ENCODE measurements at places on chromosomes 13 and 19. TPM values are rescaled to one million over a fixed set of nuclear protein-coding genes. Genes with fewer than 3 reads are reported as not detected.

Gene SACS
- total RNA-seq = 6.4 TPM

- peaks cover 7% of the 10 kb centered on the region for H3K4me1 ChIP-seq
- DNase-seq = no peak
- no peak overlapping the region for H3K4me3 ChIP-seq
- no peaks in the 10 kb centered on the region for H3K27me3 ChIP-seq
- no peaks in the 10 kb centered on the region for H3K36me3 ChIP-seq
Measured at GRCh38 chr19:9076901-9077300, 10.0 kb upstream of the OR1M1 start.

DNA sequence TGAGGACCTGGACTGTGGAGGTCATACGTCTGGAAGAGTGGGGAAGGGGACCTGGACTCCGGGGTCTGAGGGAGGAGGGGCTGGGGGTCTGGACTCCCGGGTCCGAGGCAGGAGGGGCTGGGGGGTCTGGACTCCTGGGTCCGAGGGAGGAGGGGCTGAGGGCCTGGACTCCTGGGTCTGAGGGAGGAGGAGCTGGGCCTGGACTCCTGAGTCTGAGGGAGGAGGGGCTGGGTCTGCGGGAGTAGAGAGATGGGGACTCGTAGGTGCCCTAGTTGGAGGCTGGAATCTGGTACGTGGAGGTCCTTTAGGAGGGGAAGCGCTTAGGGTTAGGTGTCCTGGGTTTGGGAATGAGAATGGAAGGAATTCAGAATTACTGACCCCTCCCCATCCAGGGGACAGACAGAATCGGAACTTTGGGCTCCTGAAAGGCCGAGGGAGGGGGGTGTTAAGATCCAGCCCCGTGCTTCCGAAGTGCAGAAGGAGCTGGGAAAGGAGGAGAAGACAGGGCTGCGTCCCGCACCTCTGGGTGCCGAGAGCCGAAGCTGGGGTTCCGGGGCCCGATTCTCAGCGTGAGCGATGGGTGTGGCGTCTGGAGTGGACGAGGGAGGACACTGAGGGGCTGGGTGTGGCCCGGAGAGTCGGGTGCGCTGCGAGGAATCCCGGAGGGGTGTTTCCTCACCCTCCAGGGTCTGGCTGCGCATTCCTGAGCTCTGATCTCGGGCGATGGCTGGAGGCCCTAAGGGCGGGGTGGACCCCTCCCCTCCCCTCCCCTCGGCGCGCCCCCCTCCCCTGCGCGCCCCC lies 608 bp downstream of the MYADM start:
- H3K27ac ChIP-seq = peak overlapping the region; percentile 94
- H3K27me3 ChIP-seq = no peaks in the 10 kb centered on the region
- peaks cover 26% of the 10 kb centered on the region for H3K36me3 ChIP-seq
- H3K4me1 ChIP-seq = peaks cover 55% of the 10 kb centered on the region
- H3K4me3 ChIP-seq = peak overlapping the region; percentile 68

Gene IL4I1
- total RNA-seq = 0.45 TPM

Gene CADM4
- 4.9 TPM for total RNA-seq

Gene TLE2
- 13.8 TPM for total RNA-seq

Gene ZNF816
- total RNA-seq = 41.4 TPM

- H3K4me1 ChIP-seq = no peaks in the 10 kb centered on the region
- H3K36me3 ChIP-seq = peaks cover 7% of the 10 kb centered on the region
- no peaks in the 10 kb centered on the region for H3K27me3 ChIP-seq
Measured at GRCh38 chr13:48477191-48477855, 55.6 kb downstream of the RCBTB2 start.

Gene KLK4
- total RNA-seq = not detected

Gene PCP2
- not detected for total RNA-seq

- peaks cover 19% of the 10 kb centered on the region for H3K4me1 ChIP-seq
- H3K4me3 ChIP-seq = no peak overlapping the region
- peaks cover 21% of the 10 kb centered on the region for H3K27me3 ChIP-seq
- peak overlapping the region; percentile 39 for H3K27ac ChIP-seq
Measured at GRCh38 chr19:41944336-41944735, 14.8 kb downstream of the RABAC1 start.

DNA sequence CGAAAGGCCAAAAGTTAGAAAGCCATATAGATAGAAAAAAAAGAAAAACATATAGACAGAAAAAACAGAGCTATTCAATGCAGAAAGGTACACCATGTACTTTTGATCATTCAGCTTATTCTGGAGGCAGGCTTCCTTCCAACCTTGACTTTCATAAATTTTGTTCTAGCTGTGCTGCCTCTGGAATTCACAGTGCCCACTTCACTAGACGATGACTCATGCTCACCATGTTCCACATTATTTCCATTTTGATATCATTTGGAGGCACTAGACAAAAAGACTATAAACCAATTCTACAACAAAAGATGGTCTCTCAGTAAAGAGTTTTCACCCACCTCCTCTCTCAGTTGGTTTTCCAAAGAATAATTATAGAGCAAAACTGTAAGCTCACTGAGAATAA lies 229.0 kb upstream of the IPO5 start:
- no peaks in the 10 kb centered on the region for H3K4me1 ChIP-seq
- H3K4me3 ChIP-seq = no peak overlapping the region
- no peak overlapping the region for H3K27ac ChIP-seq
- H3K36me3 ChIP-seq = no peaks in the 10 kb centered on the region
- DNase-seq = no peak

DNA sequence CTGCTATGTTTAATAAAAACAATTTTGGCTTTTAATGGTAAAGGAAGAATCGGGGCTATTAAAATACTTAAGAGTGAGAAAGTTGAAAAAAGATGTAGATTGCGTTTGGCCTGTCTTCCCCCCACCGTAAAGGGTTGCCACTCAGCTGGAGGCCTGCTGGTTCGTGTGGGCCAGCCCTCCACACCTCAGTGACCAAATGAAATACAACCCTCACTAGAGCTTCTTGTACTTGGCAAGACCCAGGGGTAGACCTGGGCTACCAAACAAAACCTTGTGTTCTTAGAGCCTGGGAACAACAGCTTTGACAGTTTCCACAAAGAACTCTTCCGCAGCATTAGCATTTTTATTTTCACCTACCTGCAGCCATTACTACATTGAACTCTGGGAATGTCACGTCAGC lies 152.8 kb upstream of the PABPC3 start:
- no peak overlapping the region for H3K4me3 ChIP-seq
- no peaks in the 10 kb centered on the region for H3K4me1 ChIP-seq
- H3K27ac ChIP-seq = no peak overlapping the region
- DNase-seq = no peak
- no peaks in the 10 kb centered on the region for H3K27me3 ChIP-seq

- H3K27ac ChIP-seq = no peak overlapping the region
- no peaks in the 10 kb centered on the region for H3K36me3 ChIP-seq
- H3K4me3 ChIP-seq = no peak overlapping the region
- no peaks in the 10 kb centered on the region for H3K4me1 ChIP-seq
- no peak for DNase-seq
- no peaks in the 10 kb centered on the region for H3K27me3 ChIP-seq
Measured at GRCh38 chr13:60032851-60033250, 130.9 kb downstream of the DIAPH3 start.

- peak overlapping the region; percentile 73 for H3K27ac ChIP-seq
- H3K4me1 ChIP-seq = peaks cover 13% of the 10 kb centered on the region
- H3K36me3 ChIP-seq = peaks cover 11% of the 10 kb centered on the region
- DNase-seq = peak; percentile 85
Measured at GRCh38 chr19:511101-511851, 4.0 kb downstream of the TPGS1 start.

- H3K36me3 ChIP-seq = peaks cover 26% of the 10 kb centered on the region
- DNase-seq = no peak
Measured at GRCh38 chr19:39986643-39987042, 10.2 kb upstream of the ZNF546 start.

DNA sequence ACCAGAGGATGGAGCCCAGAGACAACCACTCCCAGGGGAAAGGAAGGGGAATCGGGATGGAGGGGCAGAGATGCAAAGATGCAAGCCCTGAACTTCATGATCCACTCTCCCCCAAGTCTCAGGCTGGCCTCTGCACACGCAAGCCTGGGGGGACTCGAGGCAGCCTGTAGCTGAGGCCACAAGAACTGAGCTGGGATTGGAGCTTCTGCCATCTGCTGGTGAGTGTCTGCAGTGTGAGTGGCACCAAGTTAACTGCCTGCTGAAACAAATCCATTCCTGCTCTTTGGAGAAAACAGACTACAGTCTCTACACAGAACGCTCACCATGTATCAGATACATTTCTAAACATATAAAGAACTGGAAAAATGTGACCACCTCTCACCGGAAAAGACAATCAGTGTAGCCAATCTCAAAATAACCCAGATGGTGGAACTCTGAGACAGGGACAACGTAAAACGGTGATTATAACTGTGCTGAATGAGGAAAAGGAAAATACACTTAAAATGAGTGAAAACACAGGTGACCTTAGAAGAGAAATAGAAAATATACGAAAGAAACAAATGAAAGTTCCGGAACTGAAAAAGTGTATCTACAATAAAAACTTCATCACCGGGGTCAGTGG lies 62.1 kb downstream of the KLF2 start:
- no peak overlapping the region for H3K4me3 ChIP-seq

Gene ELSPBP1
- not detected for total RNA-seq

Gene ZNF429
- total RNA-seq = 11.6 TPM

Gene PDE4C
- total RNA-seq = 11.4 TPM

Gene C1QTNF9B
- total RNA-seq = not detected

Gene C13orf42
- not detected for total RNA-seq

Gene KCNN4
- 3.1 TPM for total RNA-seq

GRCh38 chr13:41137241-41137640 lies 4.6 kb upstream of the KBTBD6 start:
- H3K27me3 ChIP-seq = no peaks in the 10 kb centered on the region
- H3K36me3 ChIP-seq = no peaks in the 10 kb centered on the region
- no peak for DNase-seq
- H3K4me3 ChIP-seq = no peak overlapping the region
- H3K27ac ChIP-seq = no peak overlapping the region

Gene TRAPPC5
- 4.5 TPM for total RNA-seq

DNA sequence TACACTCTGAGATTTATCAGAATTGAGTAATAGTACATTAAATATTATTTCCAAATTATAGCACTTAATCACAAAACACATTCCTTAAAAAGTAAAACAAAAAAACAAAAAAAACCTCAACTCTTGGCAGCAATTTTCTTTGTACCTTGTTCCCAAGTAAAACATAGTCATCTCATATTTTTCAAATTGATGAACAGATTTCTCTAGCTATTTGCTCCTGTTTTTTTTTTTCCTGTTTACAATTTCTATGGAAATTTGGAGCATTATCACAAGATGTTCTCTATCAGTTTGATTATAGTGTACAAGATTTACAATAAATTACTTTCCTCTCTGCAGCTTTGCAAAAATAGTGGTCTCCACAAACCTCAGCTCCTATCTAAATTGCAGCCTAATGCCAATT lies 25.0 kb downstream of the RFC3 start:
- no peak for DNase-seq
- peaks cover 8% of the 10 kb centered on the region for H3K36me3 ChIP-seq
- no peak overlapping the region for H3K27ac ChIP-seq
- no peak overlapping the region for H3K4me3 ChIP-seq
- H3K27me3 ChIP-seq = no peaks in the 10 kb centered on the region

GRCh38 chr19:38287604-38288003 lies 16.4 kb upstream of the C19orf33 start:
- H3K36me3 ChIP-seq = peaks cover 76% of the 10 kb centered on the region
- H3K27ac ChIP-seq = no peak overlapping the region
- peaks cover 58% of the 10 kb centered on the region for H3K4me1 ChIP-seq

GRCh38 chr13:32381539-32381938 lies 46.4 kb downstream of the N4BP2L1 start:
- no peak overlapping the region for H3K4me3 ChIP-seq
- DNase-seq = no peak
- H3K4me1 ChIP-seq = no peaks in the 10 kb centered on the region
- no peaks in the 10 kb centered on the region for H3K27me3 ChIP-seq

Gene AP2A1
- 38.4 TPM for total RNA-seq

Gene C1QTNF9
- total RNA-seq = not detected

GRCh38 chr13:81779876-81780275 lies 1439.0 kb upstream of the SPRY2 start:
- H3K36me3 ChIP-seq = no peaks in the 10 kb centered on the region
- no peak overlapping the region for H3K27ac ChIP-seq
- peaks cover 3% of the 10 kb centered on the region for H3K4me1 ChIP-seq

DNA sequence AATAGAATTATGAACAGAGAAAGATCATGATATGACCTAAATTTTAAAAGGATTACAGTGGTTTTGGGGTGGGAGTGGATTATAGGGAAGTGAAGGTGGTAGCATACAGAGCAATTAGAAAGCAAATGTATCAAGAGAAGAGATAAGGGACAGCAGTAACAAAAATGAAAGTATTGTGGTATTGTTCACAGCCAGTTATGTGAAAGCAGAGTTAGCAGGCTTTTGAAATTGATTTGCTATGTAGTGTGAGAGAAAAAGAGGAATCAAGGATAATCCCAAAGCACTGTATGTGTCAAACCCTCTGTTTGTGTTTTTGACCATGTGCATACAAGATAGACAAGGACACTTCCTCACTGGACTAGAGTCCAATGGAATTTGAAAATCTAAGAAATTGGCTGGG lies 1721.4 kb downstream of the PCDH9 start:
- DNase-seq = no peak
- no peaks in the 10 kb centered on the region for H3K4me1 ChIP-seq
- H3K4me3 ChIP-seq = no peak overlapping the region

- no peak overlapping the region for H3K27ac ChIP-seq
- no peaks in the 10 kb centered on the region for H3K27me3 ChIP-seq
- H3K36me3 ChIP-seq = no peaks in the 10 kb centered on the region
- H3K4me3 ChIP-seq = no peak overlapping the region
- no peak for DNase-seq
- peaks cover 15% of the 10 kb centered on the region for H3K4me1 ChIP-seq
Measured at GRCh38 chr13:28655561-28655960, 3.4 kb upstream of the POMP start.

DNA sequence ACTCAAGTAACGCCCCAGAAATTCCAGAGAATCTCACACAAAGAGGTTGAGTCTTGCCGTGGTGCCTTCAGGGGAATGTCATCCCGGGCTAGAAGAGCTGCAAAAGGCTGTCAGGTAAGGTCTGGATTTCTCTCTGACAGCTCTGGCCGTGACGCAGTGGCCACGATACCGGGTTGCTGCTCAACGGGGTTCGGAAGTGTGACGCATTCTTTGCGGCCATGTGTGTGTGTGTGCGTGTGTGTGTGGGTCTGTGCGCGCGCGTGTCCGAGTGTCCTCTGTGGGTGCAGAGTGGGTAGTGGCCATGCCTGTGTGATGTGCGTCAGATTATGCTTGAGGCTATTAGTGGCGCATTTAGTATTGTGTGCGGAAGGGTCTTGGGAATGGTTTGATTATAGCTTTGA lies 306 bp downstream of the ZNF540 start:
- peak; percentile 62 for DNase-seq
- H3K27me3 ChIP-seq = no peaks in the 10 kb centered on the region
- H3K4me3 ChIP-seq = peak overlapping the region; percentile 79

DNA sequence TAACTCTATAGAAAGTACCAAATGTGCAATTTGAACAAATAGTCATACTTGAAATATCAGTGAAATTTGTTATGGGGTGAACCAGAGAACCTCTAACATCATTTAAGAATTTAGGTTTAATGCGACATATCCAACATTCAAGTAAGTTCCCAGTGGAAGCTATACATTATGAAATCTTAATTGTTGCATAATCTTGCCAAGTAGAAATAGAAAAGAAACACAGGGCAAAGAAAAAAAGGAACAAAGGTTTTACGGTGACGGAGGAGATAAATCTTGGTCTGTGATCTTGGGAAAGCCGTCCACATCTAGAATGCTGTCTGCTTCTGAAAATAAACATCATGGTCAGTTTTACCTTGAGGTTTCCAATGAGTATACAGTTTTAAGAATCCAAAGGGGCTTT lies 445.7 kb downstream of the RFC3 start:
- no peaks in the 10 kb centered on the region for H3K4me1 ChIP-seq
- no peaks in the 10 kb centered on the region for H3K27me3 ChIP-seq
- no peak overlapping the region for H3K27ac ChIP-seq
- DNase-seq = no peak
- H3K4me3 ChIP-seq = no peak overlapping the region
- H3K36me3 ChIP-seq = no peaks in the 10 kb centered on the region

Gene S1PR4
- not detected for total RNA-seq

Data from stomach (tissue), 19 donors.